ENCODE measurements at places on chromosomes 2 and 18. TPM values are rescaled to one million over a fixed set of nuclear protein-coding genes. Genes with fewer than 3 reads are reported as not detected.

The FNDC4 gene
- total RNA-seq = 15.2 TPM

GRCh38 chr2:37326285-37326684, 1.7 kb upstream of the PRKD3 start:
- DNase-seq = no peak

The RABL2A gene
- 17.0 TPM for total RNA-seq

The SOWAHC gene
- total RNA-seq = 12.9 TPM

DNA sequence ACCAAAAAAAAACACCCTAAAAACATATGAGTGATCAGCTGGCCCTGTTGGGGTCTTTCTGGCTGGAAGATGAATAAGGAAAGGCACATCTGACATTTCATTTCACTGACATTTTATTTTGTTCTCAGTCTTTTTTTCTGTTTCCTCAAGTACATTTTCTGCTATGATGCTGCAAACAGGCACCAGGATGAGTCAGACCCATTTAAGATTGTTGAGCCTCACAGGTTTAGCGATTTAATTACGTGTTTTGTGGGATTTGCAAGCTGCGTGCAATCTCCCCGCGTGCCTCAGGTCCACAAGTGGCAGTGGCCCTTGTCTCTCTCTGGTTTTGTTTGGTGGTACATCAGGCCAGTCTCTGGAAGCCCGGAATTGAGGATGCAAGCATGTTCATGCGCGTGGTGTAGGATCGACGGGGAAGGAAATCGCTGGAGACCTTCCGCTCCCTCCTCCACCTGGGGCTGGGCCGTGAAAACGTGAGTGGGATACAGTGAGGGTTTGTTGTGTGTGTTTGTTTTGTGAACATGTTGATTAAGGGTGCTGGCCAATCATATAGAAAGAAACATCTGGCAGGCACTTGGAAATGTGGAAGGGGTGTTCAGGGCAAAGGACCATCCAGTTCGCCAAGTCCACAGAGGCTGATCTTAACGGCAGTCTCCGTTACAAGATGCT, 120.2 kb upstream of the ZNF516 start:
- DNase-seq = no peak

DNA sequence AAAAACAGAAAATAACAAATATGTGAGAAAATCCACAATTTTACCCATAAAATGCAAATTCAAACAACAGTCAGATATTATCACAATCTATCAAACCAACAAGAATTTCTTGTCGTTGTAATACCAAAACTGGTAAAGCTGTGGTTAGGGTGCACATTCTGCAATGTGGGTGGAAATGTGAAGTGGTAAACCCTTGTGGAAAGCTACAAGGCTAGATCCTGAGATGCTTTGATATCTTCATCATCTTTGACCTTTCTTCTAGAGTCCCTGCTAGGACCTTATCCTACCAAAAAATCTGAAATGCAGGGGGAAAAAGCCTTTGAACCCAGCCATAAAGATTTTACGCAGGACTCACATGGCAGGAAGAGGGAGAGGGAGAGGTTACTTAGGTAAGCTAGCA, 17.2 kb upstream of the ATG16L1 start:
- no peak for DNase-seq

The FOXD4L1 gene
- total RNA-seq = 0.44 TPM

- peak; percentile 56 for DNase-seq
Measured at GRCh38 chr2:120442923-120443571, 97.1 kb downstream of the INHBB start.

All from glutamatergic neuron (in vitro differentiated cells).